GM12891 (cell line): ENCODE measurements at places on chromosomes 5 and 9.

- no peak for DNase-seq
Measured at GRCh38 chr5:78534148-78534904, 114.2 kb downstream of the LHFPL2 start.

DNA sequence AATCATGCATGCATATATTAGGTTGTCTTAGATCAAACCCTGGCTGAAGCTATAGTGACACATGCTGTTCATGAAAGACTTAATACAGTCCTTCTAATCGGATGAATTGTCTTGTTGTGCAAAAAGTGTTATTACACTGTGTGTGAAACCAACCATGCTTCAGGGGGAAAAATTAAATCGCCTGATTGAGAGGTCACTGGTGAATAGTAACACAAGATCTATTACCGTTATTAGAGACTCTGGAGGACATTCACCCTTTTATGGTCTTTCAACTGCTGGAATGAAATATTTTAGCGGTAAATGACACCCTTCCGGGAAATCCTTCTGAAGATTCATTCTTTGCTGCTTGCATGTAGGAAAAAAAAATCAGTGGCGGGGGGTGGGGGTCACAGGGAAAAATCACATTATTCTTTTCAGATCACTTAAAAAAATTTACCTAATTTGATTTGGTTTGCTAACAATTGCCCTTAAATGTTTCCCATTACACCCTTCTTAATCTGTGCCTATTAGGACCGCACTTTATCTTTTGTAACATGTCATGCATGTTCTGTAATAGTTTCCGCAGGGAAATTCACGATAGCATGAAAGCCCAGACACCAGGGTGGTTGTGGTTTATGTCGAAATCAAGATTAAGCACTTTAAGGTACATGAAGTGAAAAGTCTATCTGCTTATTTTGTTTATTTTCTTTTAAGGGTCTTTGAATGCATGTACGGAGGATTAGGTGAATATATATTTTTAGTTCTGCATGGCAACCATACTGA is 120.6 kb downstream of the FOCAD start:
- no peak for DNase-seq

- DNase-seq: no peak
Measured at GRCh38 chr5:90134892-90135291, 274.7 kb downstream of the CETN3 start.

GRCh38 chr5:94891565-94891964 is 273.1 kb downstream of the SLF1 start:
- DNase-seq: no peak

- peak; percentile 16 for DNase-seq
Measured at GRCh38 chr9:112218908-112219307, 43.8 kb upstream of the SUSD1 start.

GRCh38 chr9:113611461-113612215 is 148.1 kb downstream of the RGS3 start:
- DNase-seq: no peak

DNA sequence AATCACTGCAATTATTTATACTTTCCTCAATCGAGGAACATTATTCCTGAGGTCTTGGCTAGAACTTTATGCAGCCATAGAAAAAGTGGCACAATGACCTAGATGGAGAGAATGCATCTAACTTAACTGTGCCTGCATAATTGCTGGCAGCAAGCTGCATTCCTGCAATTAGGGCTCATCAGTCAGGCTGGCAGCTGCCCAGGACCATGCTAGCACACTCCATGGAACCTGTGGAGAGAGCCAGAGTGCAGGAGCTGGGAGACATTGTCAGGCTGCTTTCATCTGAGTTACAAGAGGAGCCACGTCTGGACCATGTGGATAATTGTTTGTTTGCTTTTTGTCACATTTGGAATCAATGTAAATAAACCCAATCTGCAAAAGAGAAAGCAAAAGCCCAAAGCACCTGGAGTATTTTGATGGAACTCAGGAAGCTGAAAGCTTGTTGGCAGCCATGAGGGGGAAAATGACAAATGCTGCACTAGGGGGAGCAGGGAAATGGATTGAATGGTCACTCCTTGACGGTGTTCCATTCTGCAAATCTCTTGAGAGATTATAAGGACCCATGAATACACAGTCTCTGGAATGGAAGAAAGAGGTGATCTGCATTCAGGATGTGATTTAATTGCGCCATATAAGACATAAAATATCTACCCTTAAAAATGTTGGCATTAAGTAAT is 839.9 kb downstream of the MAT2B start:
- no peak for DNase-seq

GRCh38 chr5:123881759-123882244 is 369.8 kb downstream of the CSNK1G3 start:
- no peak for DNase-seq

- no peak for DNase-seq
Measured at GRCh38 chr9:92711844-92712243, 41.9 kb upstream of the IPPK start.

GRCh38 chr5:134041570-134042411 is 37.0 kb upstream of the VDAC1 start:
- peak; percentile 58 for DNase-seq

- DNase-seq: peak; percentile 58
Measured at GRCh38 chr5:150485693-150486401, 22.1 kb upstream of the NDST1 start.

- no peak for DNase-seq
Measured at GRCh38 chr9:136867480-136867879, 1.4 kb upstream of the EDF1 start.

DNA sequence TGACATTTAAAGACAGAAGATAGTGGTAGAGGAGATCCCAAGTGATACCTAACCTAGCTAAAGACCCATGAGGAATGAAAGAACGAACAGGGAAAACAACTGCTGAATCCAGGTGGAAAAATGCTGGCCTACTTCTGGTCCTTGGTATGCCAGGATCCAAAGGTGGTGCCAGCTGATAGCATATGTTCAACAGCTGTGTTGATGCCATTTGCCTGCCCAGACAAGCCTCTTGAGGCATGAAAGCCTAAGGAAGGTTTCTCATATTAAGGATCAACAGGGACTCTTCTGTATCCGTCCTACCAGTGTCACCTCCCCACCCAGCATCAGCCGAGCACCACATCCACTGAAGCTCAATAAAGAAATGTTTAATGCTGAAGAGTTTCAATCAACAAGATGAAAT is 225.7 kb upstream of the DMRT1 start:
- DNase-seq: no peak

DNA sequence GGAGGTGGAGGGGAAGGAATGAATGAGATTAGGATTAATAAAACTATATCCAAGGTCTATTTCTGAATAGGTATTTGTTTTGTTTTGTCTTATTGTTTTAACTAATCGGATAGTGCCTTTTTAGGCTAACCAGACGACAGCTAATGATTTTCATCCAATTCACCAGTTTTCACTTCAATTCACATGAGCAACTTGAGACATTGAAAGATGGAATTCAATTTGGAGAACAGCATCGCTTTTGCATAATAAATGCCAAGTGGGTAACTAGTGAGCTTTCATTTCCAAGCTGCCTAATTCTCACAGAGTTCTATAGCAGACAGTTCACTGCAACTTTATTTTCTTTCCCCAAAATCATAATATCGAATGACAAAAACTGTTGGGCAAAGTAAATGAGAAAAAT is 5.0 kb downstream of the AGXT2 start:
- no peak for DNase-seq

GRCh38 chr5:143396353-143396940 is 7.0 kb downstream of the NR3C1 start:
- DNase-seq: no peak

- no peak for DNase-seq
Measured at GRCh38 chr9:134891713-134892112, 11.1 kb downstream of the FCN2 start.

DNA sequence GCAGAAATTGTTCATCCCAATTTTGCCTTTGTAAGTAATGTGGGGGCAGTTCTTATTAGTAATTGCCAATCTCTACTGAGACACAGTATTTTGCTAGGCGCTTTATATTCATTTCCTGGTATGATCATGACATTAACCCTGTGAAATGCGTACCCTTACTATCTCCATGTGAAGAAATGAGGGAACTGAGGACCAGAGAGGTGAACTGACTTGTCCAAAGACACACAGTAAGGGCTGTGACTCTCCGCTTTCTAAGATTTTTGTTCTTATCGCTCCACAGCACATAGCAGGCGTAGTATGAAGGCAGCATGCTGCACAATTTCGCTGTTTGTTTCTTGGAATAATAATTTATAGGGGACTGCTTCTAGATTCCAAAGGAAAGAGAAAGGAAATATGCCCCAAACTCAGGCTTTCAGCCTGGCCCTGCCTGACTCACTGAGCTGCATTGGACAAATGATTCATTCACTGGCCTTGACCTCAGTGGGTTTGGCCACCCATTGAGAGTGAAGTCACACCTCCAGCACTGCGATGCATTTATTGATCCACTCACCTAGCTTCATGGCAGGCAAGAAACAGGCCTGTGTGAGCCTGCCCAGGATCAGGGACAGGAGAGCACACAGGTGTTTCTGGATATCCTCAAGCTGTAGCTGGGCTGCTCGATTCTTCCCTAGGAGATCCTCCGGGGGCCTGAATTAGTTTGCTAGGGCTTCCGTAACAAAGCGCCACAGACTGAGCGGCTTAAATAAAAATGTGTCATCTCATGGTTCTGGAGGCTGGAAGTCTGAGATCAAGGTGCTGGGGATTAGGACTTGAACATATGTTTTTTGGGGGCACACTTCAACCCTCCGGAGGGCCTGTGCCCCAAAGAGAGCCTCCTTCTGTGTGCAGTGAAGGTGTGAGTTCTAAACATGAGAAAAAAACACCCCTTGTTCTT is 7.2 kb upstream of the DUSP1 start:
- no peak for DNase-seq

DNA sequence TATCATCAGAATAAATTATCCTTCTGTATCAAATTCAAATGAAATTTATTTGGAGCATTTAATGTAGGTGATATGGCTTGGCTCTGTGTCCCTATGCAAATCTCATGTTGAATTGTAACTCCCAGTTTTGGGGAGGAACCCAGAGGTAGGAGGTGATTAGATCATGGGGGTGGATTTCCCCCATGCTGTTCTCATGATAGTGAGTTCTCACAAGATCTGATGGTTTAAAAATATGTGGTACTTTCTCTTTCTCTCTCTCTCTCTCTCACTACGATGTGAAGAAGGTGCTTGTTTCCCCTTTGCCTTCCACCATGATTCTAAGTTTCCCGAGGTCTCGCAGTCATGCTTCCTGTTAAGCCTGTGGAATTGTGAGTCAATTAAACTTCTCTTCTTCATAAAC is 678.4 kb upstream of the RGMB start:
- DNase-seq: no peak

DNA sequence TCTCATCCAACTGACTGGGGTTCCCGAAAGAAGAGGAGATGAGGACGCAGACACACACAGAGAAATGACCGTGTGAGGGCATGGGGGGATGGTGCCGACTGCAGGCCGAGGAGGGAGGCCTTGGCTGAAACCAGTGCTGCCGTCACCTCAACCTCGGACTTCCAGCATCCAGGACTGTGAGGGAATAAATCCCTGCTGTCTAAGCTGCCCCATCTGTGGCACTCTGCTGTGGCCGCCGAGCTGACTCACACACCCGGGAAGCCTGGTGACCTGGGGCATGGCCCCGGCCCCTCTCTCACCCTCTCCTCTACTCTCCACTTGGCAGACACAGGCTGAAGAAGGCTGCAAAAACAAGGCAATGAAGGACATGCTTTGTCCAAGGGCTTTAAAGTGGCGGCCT is 4.4 kb upstream of the COL5A1 start:
- no peak for DNase-seq

- no peak for DNase-seq
Measured at GRCh38 chr5:42760426-42760825, 3.8 kb downstream of the CCDC152 start.

DNA sequence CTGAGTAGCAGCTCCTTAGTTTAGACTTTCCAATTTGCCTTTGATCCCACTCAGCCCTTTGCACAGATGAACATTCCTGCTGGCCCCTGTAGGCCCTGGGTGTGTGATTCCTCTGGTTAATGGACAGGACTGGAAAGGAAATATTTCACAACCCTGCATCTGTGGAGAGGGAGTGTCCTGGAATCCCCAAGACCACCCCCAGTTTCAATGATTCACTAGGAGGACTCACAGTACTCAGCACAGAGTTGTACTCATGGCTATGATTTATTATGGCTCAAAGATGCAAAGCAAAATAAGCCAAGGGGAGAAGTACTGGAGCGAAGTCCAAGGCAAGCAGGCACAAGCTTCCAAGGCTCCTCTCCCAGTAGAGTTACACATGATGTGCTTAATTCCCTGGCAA is 42.4 kb upstream of the TJP2 start:
- DNase-seq: no peak
